ENCODE measurements at places on chromosomes 3 and 15. TPM values are rescaled to one million over a fixed set of nuclear protein-coding genes. Genes with fewer than 3 reads are reported as not detected.
A peak's percentile ranks its signal among the peaks of the same experiment; 100 is the strongest.

Gene GOLGA8R
- total RNA-seq, result 0.07 TPM

Gene LEKR1
- total RNA-seq, result 0.98 TPM

Gene SLC6A1
- not detected for total RNA-seq

Gene NBEAL2
- total RNA-seq, result 50.7 TPM

Gene RETNLB
- not detected for total RNA-seq

Gene GPR15
- not detected for total RNA-seq

Gene SLC38A3
- total RNA-seq, result 3.3 TPM

Gene MPI
- total RNA-seq, result 30.6 TPM

Gene RBMS3
- total RNA-seq, result 5.4 TPM

GRCh38 chr3:183526838-183527427 lies 28.6 kb downstream of the KLHL6 start:
- DNase-seq, result no peak

GRCh38 chr3:30962084-30962483 lies 67.6 kb upstream of the GADL1 start:
- DNase-seq, result no peak

DNA sequence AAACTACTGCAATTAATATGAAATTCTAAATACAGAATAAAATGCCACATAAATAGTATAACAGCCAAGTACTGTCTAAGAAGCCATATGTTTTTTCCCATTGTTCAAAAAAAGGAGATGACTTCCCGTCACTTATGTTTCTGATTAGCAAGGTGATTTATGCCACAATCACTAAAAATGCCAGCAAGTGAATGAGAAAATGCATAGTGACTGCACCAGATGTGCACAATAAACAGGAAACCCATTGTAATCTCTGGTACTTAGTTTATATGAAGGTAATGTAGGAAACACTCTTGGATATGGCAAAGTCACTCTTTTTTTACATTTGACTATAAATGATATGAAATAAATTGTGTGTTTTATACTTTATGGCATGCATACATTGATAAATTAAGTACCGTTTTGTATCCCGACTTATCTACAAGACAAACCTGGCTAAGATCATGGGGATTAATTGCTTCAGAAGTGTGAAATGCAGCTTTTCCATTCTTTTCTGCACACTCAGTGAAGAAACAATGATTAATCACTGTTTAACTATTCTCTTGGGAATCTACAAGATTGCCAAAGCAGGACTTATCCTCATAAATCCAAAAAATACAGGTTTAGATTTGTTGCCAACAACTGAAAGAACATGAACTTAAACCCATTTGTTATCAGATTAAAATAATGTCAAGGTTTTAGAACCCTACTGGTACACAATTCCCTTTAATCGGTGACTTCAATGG lies 164.5 kb downstream of the TBC1D5 start:
- DNase-seq, result no peak

GRCh38 chr15:72147418-72147817 lies 29.2 kb downstream of the SENP8 start:
- DNase-seq, result no peak

DNA sequence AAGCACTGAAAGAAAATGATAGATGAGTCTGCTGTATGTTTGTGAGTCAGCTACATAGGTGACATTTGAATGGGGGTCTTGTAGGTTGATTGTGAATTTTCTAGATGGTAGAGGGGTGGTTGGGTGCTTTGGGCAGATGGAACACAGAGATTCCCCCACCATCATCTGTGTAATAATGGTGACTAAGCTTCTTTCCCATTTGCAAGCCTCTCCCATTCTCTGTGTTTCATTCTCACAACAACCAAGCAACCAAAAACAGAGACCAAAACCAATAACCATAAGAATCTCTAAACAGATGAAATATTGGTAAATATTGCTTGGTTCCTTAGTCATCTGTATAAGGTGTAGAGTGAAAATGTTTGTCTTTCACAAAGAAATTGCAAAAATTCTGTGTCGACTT lies 17.8 kb upstream of the UTS2B start:
- no peak for DNase-seq

DNA sequence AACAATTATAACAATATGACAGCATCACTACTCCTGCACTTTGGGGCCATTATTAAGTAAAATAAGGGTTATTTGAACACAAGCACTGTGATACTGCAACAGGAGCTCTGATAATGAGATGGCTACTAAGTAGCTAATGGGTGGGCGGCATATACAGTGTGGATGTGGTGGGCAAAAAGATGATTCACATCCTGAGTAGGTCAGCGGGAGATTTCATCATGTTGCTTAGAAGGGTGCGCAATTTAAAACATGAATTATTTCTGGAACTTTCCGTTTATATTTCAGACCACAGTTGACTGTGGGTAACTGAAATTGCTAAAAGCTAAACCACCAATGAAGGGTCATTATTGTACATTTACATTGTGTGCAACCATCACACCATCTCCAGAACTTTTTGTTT lies 42.3 kb downstream of the FBXO22 start:
- DNase-seq, result no peak

DNA sequence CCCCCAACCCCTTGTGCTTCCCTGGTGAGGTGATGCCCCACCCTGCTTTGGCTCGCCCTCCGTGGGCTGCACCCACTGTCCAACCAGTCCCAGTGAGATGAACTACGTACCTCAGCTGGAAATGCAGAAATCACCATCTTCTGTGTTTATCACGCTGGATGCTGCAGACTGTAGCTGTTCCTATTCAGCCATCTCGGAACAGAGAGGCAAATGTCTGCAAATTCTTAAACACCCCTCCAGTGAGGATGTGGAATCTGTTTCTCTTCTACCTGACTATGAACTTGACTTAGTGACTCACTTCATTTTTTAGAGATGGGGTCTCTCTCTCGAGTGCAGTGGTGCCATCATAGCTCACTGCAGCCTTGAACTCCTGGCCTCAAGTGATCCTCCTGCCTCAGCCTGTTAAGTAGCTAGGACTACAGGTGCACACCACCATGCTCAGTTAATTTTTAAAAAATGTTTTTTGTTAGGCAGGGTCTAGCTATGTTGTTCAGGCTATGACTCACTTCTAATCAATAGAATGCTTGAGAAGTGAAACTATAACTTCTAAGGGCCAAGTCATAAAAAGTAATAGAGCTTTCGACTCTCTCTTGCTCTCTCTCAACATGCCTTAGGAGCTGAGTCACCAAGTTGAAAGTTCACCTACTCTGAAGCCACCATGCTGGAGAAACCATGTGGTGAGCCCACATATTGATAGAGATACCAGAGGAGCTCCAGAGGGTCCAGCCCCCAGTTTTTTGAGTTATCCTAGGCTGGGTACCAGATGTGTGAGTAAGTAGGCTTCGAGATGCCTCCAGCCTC lies 11.5 kb upstream of the PARP14 start:
- DNase-seq, result peak; percentile 95

DNA sequence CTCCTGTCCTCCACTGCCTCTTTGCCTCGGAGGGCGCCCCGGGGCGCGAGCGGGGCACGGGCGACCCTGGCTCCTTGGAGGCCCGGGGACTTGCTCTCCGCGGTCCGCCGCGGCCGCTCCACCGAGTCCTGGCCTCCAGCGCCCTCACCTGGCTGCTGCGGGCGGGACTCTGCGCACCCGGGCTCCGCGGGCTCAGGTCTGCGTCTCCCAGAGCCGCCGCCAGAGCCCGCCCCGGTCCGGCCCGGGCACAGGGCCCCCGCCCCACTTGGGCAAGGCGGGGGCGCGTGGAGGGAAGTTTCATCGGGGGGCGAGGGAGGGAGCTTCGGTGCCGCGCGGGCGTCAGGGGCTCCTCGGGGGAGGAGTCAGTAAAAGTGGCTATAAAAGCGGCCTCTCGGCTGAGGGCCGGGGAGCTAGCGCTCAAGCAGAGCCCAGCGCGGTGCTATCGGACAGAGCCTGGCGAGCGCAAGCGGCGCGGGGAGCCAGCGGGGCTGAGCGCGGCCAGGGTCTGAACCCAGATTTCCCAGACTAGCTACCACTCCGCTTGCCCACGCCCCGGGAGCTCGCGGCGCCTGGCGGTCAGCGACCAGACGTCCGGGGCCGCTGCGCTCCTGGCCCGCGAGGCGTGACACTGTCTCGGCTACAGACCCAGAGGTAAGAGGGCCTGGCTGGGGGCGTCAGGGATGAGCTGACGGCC lies at the start of gene CEMIP:
Gene CEMIP, plus strand, starts transcription at position 407 of the 694 bp plus-strand sequence. CDS start 94,510 bp downstream, outside the sequence.
- DNase-seq, result peak; percentile 77

DNA sequence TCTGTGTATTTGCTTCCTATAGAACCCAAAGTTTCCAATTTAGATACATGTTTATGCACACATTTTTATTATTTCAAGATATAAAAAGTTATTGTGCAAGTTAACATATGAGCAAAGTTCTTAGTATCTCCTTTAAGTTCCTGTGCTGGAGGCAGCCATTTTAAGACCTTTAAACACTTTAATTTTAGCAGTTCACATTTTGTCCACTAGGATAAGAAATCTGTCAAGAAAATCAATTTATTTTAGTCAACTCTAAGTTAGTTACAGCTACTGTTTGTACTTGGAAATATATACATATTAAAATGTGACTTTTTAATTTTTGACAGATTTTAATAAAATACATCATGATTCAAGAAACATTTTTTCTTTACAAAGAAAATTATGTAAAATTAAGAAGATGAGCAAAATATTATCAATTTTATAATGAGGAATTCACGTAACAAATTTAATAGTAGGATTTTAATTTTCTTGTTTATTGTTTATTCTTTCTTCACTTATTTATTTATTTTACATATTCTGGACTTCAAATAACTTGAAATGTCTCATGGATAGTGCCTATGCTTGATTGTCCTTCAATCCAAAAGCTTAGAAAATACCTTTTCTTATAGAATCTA lies 402.6 kb upstream of the GBE1 start:
- DNase-seq, result peak; percentile 62

DNA sequence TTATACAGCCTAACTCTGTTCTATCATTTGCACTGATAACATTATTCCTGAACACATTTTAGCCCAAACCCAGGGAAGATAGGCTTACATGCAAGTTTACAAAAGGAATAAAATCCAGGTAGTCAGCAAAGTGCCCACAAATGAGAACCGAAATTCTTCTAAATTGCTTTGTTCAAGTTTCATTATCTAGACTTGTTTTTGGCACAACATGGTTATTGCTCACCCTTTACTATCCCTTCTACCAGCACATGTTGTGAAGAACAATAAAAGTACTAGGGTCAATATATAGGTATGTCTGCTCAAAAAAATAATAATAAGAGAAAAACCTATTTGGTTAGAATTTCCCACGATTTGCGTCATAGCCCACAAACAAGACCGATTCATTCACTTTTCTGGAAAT lies 430.5 kb downstream of the FGF12 start:
- DNase-seq, result no peak

GRCh38 chr15:74788683-74789151 lies 6.8 kb downstream of the CSK start:
- no peak for DNase-seq

DNA sequence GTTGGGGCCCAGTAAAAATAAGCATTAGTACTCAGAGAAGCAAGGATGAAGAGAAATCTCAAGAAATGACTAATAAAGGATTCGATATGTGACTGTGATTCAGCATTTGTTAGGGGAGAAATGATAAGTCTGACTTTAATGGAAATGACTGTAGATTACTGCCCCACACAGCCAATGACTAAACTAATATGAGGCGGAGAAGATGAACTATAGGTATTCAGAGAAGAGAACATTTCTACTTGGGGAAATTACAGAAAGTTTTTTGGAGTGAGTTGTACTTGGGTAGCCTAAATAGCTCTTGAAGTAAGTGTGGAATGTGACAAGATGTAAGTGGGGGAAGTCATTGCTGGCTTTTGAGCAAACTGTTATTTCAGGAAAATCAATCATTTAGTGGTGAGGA lies 380.0 kb downstream of the PDCD6IP start:
- no peak for DNase-seq

DNA sequence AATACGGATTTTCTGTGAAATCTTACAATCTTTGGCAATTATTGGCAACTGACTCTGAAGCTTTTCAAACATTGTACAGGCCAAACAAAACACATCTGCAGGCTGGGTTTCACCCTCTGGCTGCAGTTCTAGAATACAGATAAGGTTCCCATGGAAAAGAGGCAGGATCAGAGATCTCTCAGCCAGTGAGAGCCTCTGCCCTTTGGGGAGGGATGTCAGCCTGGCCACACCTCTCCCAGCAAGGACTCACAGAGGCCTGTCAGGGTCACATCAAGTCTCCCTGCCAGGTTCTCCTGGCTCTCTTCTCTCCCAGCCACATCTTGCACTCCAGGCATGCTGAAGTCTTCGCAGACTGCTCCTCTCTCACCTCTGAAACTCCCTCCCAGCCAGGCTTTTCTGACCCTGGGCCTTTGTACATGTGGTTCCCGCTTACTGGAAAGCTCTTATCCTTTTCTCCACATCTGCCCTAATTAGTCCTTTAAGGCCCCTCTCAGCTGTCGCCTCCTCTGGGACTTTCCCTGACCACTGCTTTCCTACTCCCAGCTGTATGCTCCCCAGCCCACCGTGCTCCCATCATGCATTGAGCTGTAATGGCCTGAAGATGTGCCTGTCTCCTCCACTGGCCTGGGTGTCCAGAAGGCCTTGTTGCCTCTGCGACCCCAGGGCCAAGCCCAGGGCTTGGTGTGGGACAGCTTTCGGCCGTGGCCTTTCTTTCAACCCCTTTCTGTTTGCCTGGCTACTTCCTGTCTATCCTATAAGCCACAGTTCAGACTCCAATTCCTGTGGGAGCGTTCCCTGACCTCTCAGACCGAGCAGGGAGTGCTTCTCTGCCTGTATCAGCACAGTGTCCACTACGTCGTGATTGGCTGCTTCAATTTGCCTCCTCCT lies 4.3 kb downstream of the RBP1 start:
- DNase-seq, result peak; percentile 16

- DNase-seq, result no peak
Measured at GRCh38 chr15:87713475-87713879, 543.1 kb downstream of the NTRK3 start.

DNA sequence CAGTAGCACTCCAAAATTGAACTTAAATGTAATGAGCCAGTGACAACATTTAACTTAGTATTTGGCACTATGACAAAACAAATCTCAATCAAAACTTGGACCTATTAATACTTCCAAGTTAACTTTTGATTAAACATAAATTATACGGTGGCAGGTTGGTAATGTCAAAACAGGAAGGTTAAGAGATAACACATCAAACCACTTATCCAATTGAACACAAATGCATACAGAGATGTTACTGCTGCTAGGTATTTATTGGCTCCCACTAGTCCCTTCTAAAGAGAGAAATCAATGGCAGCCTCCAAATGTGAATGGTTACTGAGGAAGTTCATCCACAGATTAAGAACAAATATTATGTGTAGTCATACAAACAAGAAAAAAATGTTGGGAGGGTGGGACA lies 1.8 kb downstream of the GSK3B start:
- DNase-seq, result peak; percentile 20

- DNase-seq, result no peak
Measured at GRCh38 chr3:71497971-71498444, 85.5 kb downstream of the FOXP1 start.

GRCh38 chr3:48012659-48013058 lies 3.6 kb downstream of the MAP4 start:
- no peak for DNase-seq

DNA sequence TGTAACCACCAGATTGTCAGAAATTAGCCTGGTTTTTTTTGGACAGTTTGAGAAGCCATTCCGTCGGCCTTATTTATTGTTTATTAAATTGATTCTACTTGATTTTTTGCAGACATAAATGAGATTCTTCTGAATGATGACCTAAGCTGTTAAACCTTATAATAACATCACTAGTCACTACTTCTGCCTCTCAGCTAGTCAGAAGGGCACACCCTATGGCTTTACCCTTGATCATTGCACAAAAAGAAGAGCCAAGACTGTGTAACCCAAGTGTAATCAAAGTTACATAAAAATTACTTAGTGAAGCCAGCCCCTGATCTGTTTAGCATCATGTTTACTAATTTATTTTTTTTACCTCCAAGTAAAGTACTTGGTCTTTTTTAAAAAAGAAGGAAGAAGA lies 64.3 kb downstream of the CHL1 start:
- DNase-seq, result no peak

All from PC-3 (cell line).